Aorta (tissue), 5 donors: ENCODE measurements at places on chromosomes 2 and 18. TPM values are rescaled to one million over a fixed set of nuclear protein-coding genes. Genes with fewer than 3 reads are reported as not detected.

- no peaks in the 10 kb centered on the region for H3K27me3 ChIP-seq
- no peaks in the 10 kb centered on the region for H3K36me3 ChIP-seq
- no peak overlapping the region for H3K27ac ChIP-seq
- H3K4me3 ChIP-seq, result no peak overlapping the region
Observed at GRCh38 chr18:59453468-59453961, 94.5 kb upstream of the LMAN1 start.

DNA sequence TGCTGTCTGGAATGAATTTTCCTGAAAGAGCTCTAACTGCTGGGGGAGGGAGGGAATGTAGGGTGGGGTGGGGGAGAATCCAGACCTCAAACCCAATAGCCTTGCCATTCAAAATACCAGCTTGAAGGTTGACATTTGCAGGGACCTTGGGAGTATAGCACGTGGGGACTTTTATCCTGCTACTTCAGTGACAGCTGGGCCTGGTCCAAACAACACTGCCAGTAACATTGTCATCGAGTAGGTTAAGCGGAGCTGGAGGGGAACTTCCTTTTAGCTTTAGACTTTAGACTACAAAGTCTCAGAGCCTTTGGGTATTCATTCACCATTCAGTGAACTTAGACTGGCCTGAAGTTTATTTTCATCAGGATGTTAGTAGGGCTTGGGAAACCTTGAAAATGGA lies 248.7 kb downstream of the MEIS1 start:
- H3K27me3 ChIP-seq, result no peaks in the 10 kb centered on the region
- no peak overlapping the region for H3K4me3 ChIP-seq
- DNase-seq, result no peak
- H3K27ac ChIP-seq, result no peak overlapping the region
- no peaks in the 10 kb centered on the region for H3K36me3 ChIP-seq
- peaks cover 1% of the 10 kb centered on the region for H3K4me1 ChIP-seq

Gene ANKRD29
- total RNA-seq, result 10.2 TPM

DNA sequence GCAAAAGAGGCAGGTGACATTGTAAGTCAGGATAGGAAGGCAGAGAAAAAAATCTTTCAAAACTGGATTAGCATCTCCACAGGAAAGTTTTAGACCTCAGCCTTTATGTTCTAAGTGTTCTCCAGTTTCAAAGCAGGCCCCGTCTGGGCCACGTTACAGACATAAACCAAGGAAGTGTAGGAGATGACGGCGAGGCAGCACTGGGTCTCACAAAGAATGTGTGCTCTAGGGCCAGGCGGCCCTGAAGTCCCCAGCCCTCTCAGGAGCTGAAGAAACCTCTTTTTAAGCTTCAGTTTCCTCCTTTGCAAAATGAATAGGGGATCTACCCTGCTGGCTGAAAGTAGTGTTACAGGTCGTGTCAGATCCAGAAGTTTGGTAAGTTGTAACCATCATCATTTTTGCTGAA lies 81.7 kb downstream of the SPRED2 start:
- no peak overlapping the region for H3K4me3 ChIP-seq
- H3K27me3 ChIP-seq, result no peaks in the 10 kb centered on the region
- no peak overlapping the region for H3K27ac ChIP-seq
- H3K36me3 ChIP-seq, result no peaks in the 10 kb centered on the region
- DNase-seq, result no peak

DNA sequence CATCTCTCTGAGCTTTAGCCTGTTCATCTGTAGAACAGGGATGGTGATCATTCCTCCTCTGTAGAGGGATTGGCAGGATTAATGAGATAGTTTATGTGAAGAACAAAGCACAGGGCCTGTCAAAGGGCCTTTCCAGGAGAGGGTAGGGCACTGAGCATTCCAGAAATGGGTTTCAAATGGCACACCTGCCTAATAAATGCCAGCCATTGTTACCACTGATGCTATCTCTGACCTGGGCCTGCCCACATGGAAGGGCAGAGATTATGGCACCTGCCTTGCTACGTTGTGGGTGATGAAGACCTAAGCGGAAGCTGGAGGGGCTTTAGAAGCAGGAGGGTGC lies 31.0 kb upstream of the GMPPA start:
- H3K4me3 ChIP-seq, result no peak overlapping the region
- no peak overlapping the region for H3K27ac ChIP-seq
- DNase-seq, result no peak
- no peaks in the 10 kb centered on the region for H3K4me1 ChIP-seq

- no peak for DNase-seq
- no peak overlapping the region for H3K27ac ChIP-seq
- no peaks in the 10 kb centered on the region for H3K36me3 ChIP-seq
- no peaks in the 10 kb centered on the region for H3K4me1 ChIP-seq
- no peak overlapping the region for H3K4me3 ChIP-seq
Observed at GRCh38 chr2:3099145-3099859, 278.3 kb downstream of the EIPR1 start.

Gene SNED1
- 108 TPM for total RNA-seq

Gene C2orf68
- total RNA-seq, result 22.8 TPM
